Omental fat pad (tissue), 4 donors: ENCODE measurements at places on chromosomes 1 and 21. TPM values are rescaled to one million over a fixed set of nuclear protein-coding genes. Genes with fewer than 3 reads are reported as not detected.

The WLS gene
- total RNA-seq = 114 TPM

- DNase-seq = no peak
Measured at GRCh38 chr1:93504247-93505033, 56.5 kb downstream of the FNBP1L start.

GRCh38 chr1:74504125-74504932 lies 8.1 kb downstream of the LRRC53 start:
- DNase-seq = no peak

- DNase-seq = no peak
Measured at GRCh38 chr21:45357436-45358260, 47.3 kb upstream of the COL18A1 start.

GRCh38 chr21:38460171-38460742 lies 38.0 kb downstream of the ERG start:
- no peak for DNase-seq

GRCh38 chr1:27570356-27570755 lies 33.6 kb downstream of the AHDC1 start:
- no peak for DNase-seq
